ENCODE measurements at places on chromosomes 6 and 20.

- DNase-seq, result no peak
These were observed 9.4 kb upstream of the RAE1 start for GRCh38 chr20:57341663-57342062.

- DNase-seq, result no peak
These were observed 150.0 kb upstream of the MARCKS start for GRCh38 chr6:113707194-113707593.

DNA sequence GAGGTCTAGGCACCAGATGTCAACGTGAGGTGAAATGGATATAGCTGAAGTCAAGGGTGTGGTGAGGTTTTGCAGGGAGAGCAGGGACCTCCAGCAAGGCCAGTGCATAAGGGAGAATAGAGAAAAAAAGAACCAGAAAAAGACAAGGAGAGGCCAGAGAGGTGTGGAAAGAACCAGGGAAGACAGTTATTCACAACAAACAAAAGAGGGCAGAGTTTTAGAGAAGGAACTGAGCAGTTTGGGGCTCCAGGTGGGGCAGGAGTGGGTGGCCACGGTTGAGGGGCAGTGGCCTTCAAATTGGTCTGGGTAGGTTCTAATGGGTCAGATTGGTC is 11.6 kb upstream of the NQO2 start:
- no peak for DNase-seq

GRCh38 chr6:113476937-113477839 is 380.0 kb upstream of the MARCKS start:
- no peak for DNase-seq

DNA sequence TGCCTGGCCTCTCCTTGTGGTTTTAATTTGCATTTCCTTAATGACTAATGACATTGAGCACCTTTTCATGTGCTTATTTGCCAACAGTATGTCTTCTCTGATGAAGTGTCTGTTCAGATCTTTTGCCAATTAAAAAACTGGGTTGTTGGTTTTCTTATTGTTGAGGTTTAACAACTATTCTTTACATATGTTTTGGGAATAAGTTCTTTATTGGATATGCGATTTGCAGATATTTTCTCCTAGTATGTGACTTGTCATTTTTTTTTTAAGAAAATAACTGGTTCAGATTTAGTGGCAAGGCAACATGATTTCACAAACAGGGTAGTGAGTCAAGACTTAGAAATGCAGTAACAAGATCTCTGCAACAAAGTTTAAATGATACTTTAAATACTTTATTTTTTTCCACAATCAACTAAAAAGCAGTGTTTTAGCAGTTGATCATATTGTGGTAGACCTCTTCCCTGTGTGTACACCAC is 67.8 kb downstream of the TIAM2 start:
- no peak for DNase-seq

GRCh38 chr6:25025248-25025918 is 89.6 kb upstream of the RIPOR2 start:
- no peak for DNase-seq

DNA sequence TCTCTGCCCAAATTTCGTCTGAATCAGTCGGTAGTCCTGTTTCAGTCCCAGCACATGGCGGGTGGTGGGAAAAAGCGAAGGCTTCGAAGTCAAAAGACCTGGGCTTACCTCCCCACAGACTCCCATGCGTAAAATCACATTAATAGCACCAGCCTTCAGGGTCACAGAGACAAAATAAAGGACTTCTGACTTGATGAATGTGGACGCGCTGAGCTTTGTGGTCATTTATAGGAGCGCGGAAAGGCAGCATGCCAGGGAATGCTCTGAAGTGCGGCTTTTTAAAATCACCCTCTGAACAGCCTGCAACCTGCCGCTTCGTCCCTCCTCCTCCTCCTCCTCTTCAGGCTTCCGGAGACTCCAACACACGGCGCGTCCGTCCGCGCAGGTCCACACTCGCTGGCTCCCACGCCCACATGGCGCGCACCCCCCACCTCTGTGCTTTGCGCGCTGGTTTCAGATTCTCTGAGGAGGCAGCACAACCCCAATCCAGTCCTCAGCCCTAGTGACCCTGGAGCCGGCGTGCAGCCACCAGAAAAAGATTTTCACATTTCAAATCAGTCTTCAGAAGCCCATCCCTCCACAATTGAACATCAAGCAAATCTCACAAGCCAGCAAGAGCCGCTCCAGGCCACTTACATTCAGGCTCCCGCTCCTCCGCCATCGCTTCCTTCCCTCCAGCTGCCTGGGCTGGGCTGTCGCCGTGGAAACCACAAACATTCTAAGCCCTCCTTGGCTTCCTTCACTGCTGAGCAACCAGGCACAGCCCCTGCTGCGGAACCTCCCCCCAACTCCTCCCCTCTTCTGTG is at the start of gene C6orf118:
TSS of gene C6orf118 (minus strand) at position 680 of the 806 bp plus-strand sequence. CDS start at position 661, 19 bp downstream.
- DNase-seq, result no peak

DNA sequence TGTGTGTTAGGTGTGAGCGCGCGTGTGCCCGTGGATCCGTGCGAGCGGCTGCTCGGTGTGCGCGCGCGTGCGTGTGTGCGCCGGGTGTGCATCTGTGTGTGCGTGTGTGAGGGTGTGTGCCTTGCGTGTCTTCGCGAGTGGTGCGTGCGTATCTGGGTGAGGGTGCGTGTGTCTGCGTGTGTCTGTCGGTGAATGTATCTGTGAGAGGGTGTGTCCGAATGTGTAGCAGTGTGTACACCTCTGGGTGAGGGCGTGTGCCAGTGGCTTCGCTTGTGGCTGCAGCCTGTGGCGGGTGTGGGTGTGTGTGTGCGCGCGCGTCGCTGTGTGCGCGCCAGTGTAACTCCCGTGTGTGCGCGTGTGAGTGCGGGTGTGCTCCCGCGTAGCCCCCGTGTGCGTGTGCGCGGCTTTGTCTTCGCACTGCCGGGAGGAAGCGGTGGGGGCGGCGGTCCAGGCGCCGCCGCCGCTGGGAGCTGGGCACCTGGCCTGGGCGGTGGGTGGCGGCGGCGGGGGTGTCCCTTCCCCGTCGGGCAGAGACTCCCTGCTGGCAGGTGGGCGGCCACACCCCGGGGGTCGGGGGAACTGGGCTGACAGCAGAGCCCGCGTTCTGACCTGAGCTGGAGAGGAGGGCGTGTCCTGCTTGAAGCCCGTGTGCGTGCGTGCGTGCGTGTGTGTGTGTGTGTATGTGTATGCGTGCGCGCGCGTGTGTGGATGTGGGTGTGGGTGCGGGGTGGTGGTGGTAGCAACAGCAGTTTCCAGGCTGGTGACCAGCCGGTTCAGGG is 61.3 kb upstream of the EPB41L1 start:
- DNase-seq, result no peak

GRCh38 chr20:1394686-1395085 is 1.8 kb upstream of the FKBP1A start:
- DNase-seq, result no peak

DNA sequence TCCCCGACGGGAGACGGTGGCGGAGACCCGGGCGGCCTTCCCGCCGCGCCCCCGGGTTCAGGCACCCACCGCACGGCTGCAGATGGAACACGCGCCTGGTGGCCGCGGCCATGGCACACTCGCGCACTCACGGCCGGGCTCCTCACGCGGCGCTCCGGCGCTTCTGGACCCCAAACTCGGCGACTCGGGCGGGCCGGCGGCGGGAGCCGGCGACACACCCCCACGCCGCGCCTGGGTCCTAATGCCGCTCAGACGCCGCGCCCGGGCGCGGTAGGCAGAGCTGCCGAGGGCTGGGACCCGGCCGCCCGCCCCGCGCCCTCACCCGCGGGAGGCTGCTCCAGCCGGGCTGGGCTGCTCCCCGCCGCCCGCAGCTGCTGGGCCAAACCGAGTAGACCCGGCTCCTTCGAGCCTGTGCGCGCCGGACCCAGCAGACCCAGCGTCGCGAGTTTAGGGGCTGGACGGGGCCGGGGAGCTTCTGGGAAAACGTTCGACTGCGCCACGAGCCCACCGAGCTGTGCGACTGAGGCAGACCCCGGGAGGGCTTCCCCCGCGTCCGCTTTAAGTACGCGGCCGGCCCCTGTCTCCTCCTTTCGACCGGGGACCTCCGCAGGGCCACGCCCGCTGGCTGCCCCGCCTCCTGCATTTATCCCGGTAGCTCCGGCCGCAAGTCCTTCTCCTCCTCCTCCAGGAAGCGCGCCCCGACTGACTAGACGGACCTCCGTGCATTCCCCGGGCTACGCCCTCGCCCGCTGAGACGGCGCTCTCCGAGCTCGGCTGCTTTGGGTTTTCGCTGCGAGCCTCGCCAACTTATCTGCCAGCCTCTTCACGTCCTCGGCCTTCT is at the start of gene SLC4A11:
TSS of gene SLC4A11 (minus strand) at position 165 of the 841 bp plus-strand sequence. CDS start at position 112, 53 bp downstream.
- DNase-seq, result no peak

DNA sequence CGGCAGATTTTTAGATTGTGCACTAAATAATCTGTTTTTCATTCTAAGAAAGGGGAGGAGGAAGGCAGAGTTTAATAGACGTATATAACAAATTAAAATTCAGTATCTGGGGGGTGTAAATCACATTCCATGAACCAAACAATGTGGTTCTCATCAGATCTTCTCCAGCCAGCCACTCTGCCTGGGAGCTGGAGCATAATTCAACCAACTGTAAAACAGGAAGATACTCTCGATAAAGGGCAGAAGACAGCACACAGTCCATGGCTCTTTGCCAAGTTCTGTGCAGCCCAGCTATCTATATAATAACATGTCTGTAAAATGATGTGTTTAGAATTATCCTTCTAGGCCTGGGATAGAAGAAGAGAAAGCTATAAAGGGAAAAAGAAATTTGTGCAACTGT is 289.9 kb upstream of the ZFP64 start:
- no peak for DNase-seq

GRCh38 chr20:3823881-3824280 is 3.5 kb downstream of the AP5S1 start:
- no peak for DNase-seq

- DNase-seq, result no peak
These were observed 275.6 kb upstream of the PREP start for GRCh38 chr6:105678516-105678915.

DNA sequence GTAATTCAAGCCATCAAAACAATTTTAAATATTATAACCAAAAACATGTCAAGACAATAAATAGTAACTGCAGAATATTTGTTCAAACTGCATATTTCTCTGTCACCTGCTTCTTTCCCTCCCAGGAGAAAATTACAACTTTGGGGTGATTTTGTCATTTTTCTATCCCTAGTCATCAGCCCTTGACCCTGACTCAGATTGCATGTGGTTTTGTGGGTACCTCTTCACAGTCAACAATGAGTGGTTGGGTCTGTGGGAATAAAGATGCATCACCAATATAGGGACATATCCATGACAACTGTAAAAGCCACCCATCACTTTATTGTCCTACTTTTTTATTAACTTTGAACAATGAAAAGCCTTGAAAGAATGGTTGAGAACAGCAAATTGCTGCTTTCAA is 7.3 kb downstream of the COL10A1 start:
- no peak for DNase-seq

- no peak for DNase-seq
These were observed 374.6 kb upstream of the ARID1B start for GRCh38 chr6:156402628-156403027.

DNA sequence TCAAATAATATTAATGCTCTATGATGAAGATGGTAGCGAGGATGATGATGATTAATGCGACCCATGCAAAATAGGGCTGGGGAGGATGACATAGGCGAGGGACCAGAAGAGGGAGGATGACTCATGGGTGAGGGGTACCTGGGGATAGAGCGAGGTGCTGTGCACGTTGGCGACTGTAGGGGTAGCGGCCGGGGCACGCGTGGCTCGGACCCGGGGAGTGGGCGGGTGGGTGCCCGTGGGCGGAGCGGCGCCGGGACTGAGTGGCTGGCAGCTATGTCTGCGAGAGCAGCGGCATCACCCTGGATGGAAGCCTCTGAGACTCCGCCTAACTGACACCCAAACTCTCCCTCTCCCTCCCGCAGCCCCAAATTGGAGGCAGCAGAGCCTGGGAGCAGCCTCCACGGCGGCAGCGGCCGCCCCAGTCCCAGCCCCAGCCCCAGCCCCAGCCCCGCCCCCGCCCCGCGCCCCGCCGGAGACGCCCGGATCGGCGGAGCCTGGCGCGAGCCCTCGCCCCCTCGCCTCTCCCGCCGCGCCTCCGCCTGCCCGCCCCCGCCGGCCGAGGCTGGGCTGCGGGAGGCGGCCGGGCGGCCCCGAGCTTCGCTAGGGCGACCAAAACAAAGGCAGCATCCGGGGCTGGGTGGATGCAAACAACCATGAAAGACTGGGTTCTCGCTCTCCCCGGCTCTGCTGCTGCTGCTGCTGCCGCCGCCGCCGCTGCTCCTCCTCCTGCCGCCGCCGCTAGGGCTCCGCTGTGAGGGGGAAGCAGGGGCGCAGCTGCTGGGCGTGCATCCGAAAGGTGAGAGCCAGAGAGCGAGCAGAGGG is at the start of gene RIMS1:
TSS of gene RIMS1 (plus strand) at position 367 of the 822 bp plus-strand sequence. CDS start 474 bp downstream, outside the sequence.
- DNase-seq, result no peak

DNA sequence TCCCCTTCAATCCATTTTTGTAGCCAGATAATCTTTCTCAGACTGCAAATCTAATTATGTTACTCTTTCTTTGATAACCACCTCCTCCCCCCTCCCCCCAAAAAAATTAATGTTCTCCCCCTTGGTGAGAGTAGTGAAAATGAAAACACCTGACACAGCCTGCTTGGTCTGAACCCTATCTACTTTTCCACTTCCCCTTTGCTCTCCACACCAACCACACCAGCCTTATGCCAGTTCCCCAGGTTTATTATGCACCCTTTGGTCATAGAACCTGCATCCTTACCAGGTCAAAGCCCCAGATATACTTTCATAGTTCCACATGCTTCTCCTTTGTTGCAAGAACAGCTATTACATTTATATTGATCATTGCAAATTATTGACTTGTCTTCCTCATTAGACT is 19.4 kb downstream of the PFDN4 start:
- DNase-seq, result no peak

- DNase-seq, result no peak
These were observed 201.4 kb downstream of the ARHGAP18 start for GRCh38 chr6:129508477-129509145.

DNA sequence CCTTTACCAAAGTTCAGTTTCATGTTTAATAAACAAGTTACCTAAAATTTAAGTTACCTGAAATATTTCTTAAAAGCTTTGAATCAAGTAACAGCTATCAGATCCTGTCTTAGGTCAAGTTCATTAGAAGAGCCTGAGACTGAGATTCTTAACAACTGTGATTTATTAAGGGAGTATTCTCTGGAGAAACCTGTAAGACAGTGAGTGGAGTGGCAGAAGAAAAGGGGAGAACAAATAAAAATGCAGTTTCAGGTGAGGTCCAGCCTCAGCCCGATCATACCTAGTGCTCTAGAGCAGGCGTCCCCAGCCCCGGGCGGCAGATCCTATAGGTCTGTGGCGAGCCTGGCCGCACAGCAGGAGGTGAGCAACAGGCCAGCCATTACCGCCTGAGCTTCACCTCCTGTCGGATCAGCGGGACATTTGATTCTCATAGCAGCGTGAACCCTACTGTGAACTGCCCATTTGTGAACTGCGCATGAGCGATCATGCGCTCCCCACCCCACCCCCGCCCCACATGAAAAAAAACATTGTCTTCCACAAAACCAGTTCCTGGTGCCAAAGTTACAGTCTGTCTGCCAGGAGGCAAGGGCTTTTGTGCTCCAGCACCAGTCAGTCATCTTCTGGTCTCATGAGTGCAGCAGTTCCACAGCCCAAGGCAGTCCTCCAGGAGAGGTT is 59.2 kb upstream of the ADGRB3 start:
- DNase-seq, result no peak

DNA sequence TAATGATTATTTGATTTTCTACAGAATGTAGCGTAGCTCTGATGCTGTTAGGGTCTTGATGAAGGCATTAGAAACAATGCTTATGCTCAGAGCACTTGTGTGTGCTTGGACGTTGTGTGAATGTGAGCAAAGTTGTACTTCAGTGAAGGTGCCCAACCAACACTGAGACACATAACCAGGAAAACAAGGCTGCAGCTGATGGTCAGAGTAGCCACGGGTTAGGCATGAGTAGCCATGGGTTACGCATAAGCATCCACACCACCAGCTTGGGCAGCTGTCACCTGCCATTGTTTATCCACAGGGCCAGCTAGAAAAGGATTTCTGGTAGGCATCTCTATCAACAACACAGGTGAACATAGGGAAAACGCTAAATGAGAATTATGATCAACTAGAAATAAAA is 326.6 kb downstream of the NRN1 start:
- DNase-seq, result no peak
